ENCODE measurements at places on chromosomes 7 and 10.

GRCh38 chr7:70356085-70356786 is 758.0 kb downstream of the AUTS2 start:
- no peak for DNase-seq

DNA sequence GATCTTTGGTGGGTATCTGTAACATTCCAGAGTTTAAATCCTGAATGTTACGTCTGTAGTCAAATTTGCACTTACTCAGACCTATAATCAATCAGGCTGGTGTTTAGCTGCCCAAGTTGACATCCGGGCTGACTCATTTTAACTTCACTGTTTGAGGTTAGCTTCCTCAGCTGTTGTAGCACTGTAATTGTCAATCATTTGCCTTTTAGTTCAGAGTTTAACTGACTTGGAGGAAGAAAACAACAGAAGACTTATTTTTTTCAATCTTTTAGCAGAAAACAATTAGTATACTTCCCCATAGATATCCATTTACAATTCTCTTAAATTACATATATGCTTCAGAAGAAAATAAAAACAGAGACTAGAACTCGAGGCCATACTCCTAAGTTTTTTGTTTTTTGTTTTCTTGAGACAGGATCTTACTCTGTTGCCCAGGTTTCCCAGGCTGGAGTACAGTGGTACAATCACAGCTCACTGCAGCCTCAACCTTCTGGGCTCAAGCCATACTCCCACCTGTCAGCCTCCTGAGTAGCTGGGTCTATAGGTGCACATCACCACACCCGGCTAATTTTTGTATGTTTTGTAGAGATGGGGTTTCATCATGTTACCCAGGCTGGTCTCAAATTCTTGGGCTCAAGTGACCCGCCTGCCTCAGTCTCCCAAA is 38.5 kb upstream of the LRRC17 start:
- peak; percentile 73 for DNase-seq

GRCh38 chr7:135260930-135261721 is 27.5 kb downstream of the STRA8 start:
- DNase-seq: no peak

DNA sequence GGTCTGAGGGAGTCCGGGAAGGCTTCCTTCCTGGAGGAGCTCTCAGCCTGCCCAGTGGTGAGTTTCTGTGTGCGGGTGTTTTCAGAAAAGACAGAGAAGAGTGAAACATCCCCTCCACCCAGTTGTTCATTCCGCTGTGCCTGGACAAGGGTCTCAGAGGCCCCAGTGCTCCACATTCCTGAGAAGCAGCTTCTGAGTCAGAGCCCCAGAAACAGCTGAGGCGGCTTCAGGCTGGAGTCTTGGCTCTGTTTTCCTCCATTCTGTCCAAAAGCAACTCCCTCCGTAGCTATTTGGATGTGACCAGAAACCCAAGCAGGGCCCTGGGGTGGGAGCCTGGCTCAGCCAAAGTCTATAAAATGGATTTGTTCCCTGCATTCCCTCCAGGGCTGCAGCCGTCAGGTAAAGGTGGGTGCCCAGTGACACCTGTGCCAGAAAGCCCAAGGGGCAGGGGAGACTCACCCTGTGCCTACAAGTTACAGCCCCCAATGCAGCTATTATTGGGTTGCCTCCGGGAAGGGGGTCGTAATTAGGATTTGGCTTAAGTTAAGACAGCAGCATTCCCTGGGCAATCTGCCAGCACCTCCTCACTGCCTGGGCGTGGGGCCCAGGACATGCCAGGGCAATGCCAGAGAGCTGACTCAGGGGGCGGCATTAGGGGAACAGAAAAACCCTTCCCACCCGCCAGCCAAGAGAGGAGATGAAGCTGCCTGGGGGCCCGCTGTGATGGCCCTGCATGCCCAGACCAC is 13.1 kb upstream of the CAMK2G start:
- no peak for DNase-seq

GRCh38 chr7:18194616-18195015 is 167.0 kb upstream of the PRPS1L1 start:
- no peak for DNase-seq

- no peak for DNase-seq
These were observed 190.1 kb downstream of the PLXDC2 start for GRCh38 chr10:20006169-20006870.

Data from HepG2 (cell line).